ENCODE measurements at places on chromosomes 1 and 21.

DNA sequence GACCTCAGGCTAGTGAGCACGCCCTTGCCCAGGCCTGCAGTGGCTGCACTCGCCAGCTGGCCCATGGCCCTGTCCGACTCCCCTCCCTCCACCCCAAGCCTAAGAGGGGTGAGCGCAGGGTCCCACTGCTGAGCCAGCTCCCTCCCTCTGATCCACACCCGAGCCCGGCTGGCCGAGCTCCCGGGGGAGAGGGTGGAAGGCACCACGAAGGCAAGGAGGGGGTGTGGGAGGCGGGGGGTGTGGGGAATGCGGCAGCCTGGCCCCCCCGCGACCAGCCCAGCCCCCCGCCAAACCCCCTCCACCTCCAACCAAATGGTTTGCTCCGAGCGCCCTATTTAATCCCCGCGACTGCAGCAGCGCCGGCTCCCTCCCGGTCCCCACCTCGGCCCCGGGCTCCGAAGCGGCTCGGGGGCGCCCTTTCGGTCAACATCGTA lies at the start of gene CADM3:
Gene CADM3 (plus strand): TSS at position 362 of the 434 bp plus-strand sequence. CDS start 151 bp downstream, outside the sequence.
- no peak for DNase-seq

DNA sequence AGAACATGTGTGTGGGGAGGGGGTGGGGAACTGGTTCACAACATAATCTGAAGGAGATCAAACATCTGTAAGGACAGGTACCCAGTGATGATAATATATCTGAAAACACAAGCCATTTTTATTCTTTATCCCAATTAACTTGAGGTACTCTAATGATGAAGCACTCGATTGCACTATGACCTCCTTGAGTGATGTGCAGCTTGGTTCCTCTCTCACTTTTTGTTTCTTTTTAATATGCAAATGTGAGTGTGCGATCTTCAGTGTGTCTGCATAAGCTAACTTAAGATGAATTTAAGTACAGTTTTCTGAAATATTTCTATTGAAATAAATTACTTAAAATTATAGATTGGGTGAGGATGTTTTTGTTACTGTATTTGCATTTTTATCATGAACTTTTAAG lies 50.6 kb upstream of the ANGPTL1 start:
- no peak for DNase-seq

DNA sequence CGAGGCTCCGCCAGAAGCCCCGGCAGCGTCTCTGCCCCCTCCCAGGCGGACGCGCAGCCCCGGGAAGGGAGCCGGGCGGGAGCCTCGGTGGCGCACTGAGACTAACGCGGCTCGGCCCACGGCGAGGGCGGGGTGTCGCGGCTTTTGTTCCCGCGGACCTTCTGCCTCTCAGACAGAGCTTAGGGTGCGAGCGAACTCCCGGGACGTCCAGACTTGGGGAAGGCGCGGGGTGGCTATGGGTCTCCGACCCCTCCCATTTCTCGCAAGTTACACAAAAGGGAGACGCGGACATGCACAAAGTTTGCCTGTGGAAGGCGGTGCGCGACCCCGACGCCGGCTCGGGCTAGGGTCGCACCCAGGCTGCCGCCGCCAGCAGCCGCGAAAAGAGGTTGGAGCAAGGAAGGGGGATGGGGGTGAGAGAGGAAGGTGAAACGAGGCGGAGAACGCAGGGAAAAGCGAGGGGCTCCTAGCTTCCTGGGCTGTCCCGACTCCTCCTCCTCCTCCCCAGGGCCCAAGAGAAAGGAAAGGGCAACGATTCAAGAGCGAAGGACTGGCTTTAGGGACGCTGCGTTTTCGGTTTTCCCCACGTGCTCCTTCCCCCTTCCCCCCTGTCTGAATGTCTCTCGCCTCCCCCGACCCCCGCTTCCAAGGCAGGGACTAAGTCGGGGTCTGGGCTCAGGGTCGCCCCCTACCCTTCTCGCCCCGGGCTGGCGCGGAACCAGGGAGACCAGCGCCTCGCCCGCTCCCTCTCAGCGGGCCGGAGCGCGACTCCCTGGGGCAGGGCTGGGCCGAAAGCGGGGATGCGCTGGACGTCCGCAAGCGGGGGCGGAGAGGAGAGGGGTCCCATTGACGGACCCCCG lies 729 bp downstream of the APP start:
- DNase-seq = no peak

- no peak for DNase-seq
These were observed 927.5 kb downstream of the ADGRL2 start for GRCh38 chr1:82728206-82728605.

DNA sequence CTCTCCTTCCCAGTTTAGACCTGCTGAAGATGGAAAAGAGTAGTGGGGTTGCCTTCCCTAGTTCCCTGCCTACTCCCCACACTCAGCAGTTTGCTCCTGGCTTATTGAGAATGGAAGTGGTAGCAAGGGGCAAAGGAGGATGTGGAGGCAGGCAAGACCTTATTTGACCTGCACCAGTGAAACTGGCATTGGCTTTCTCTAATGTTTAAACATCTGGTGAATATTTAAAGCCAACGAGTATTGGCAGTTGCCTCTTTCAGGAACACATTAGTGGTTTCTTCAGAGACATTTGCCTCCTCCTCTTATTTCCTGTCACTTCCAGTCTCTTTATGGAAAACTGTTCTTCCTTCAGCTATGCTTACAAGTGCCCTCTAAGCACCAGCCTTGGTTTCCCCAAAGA lies 62.4 kb upstream of the VAV3 start:
- DNase-seq = no peak

- no peak for DNase-seq
These were observed 21.7 kb downstream of the LRRC8B start for GRCh38 chr1:89546082-89546889.
